ENCODE measurements at places on chromosomes 3 and 15.

DNA sequence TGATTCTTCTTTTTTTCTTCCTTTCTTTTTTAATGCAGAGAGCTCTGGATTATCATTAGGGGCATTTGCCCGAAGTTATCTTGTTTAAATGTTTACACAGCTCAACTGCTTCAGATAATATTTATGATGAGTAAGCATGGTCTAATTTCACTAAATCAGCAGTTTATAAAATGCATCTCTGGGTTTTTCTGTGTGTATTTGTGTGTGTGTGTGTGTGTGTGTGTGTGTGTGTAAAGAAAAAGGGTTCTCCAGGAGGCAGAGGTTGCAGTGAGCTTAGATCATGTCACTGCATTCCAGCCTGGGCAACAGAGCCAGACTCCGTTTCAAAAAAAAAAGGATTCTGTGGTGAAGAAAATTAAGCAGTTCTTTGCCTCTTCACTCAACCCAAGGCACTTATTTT lies 25.9 kb upstream of the TNFSF10 start:
- no peak for DNase-seq

DNA sequence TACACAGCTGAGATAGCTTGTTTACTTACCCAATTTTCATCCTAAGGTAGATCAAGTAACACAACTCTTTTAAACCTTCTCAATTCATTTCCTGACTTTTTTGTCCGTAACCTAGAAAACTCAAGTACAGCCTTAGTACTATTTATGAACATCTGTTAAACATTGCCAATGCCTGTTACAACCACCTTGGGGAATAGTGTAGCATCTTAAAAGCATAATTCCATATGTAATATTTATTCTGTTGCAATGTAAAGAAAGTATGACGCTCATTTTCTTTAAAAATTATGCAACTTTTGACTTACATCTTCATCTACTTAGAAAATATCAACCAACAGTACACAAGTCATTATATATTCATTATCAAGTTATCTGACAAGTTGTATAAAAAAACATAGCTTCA lies 54.6 kb downstream of the SUCLG2 start:
- no peak for DNase-seq

DNA sequence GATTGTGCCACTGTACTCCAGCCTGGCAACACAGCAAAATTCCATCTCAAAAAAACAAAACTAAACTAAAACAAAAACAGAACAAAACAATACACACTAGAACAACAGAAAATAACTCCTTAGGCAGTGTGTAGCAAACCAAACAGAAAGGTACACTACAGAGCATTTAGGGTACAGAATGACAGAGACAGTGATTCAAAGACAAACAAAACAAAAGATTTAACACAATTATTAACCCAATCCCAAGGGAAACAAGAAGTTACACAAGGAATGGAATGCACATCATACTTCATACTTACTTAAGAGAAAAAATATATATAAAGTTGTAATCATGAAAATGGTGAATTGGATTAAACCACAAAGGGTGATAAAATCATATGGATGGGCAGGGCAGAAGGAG lies 12.9 kb downstream of the SLC25A20 start:
- no peak for DNase-seq

GRCh38 chr3:20236603-20237002 lies 50.6 kb upstream of the SGO1 start:
- no peak for DNase-seq

DNA sequence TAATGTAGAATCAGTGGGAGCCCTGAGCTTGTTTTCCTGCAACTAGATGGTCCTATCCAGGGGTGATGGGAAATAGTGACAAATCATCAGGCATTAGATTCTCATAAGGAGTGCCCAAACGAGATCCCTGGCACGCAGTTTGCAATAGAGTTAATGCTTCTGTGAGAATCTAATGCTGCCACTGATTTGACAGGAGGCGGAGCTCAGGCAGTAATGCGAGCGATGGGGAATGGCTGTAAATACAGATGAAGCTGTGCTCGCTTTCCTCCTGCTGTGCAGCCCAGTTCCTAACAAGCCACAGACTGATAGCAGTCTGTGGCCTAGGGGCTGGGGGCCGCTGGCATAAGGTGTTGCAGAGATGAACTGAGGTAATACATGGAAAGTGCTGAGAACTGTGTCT lies 28.3 kb upstream of the TMEM42 start:
- no peak for DNase-seq

- DNase-seq: no peak
These were observed 6.3 kb downstream of the EIF4A2 start for GRCh38 chr3:186789554-186790260.

DNA sequence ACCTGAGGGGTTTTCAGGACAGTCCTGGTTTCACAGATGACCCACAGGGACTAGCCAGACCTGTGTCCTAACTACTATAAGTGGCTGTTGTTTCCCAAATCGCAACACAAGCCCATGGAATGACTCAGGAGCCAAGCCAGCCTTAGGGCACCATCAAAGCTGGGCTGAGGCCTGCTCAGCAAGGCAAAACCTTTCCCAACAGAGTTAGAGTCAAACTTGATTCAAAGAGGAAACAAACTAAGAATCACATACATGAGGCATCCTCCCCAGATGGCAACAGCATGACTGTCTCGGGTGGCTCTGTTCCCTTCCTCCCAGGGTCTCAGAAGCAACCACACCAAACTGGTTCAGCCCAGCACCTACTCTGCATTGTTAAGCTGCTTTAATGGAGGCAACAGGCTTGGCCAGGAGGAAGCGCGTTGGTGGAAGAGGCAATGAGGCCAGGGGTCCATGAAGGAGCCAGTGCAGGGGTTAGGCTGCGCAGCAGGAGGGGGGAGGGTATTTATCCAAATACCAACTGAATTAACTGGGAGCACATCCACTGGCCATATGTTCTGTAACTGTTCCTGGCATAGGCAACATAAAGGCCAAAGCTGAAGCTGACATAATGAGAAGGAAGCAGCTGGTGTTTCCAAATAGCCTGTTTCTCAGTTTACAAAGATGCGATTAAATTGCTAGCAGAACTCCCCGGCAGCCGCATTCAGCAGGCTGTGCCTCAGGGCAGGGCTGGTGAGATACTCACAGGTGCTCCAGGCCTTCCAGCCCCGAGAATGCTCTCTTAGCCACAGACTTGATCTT lies 102.4 kb downstream of the LRIG1 start:
- no peak for DNase-seq

GRCh38 chr15:70114221-70114620 lies 16.5 kb upstream of the TLE3 start:
- no peak for DNase-seq

- DNase-seq: no peak
These were observed 168.2 kb upstream of the RARB start for GRCh38 chr3:25259871-25260270.

GRCh38 chr3:196179380-196180308 lies 31.6 kb downstream of the ZDHHC19 start:
- peak; percentile 83 for DNase-seq

- DNase-seq: no peak
These were observed 96.2 kb downstream of the ALDH1A2 start for GRCh38 chr15:57969355-57969754.

GRCh38 chr3:172938788-172939187 lies 188.3 kb downstream of the ECT2 start:
- no peak for DNase-seq

DNA sequence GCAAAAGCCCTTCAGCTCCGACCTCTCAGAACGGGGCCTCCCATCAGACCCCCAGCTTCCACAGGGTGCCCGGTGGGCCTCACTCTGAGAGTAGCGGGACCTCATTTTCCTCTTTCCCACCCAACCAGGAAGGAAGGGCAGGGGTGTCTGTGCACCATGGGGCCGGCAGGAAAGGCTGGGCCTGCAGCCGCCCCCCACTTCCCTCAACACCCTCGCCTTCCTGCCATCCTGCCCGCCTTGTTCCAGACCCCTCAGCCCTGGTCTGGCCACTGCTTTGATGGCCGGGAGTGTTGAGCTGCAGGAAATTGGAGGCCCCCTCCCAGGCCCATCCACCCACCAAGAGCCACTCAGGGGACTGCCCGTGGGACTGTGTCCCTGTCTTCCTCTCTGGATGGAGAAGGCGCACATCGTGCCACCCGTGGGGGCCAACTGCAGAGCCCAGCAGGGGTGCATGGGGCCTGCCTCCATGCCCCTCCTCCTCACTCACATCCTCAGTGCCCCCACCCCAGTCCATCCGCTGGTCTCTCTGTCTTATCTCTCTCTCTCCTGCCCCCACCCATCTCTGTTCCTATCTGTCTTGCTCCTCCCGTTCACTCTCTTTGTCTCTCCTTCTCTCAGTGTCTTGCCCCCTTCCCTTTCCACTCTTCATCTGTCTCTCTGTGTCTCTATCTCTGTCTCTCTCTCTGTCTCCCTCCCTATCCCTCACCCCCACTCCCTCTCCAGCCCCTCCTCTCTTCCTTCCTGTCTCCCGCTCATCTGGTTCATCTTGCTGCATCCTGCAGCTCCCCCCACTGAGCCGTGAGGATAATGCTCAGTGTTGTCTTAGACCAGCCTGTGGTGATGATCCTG lies 1.8 kb upstream of the PLXND1 start:
- no peak for DNase-seq

- DNase-seq: no peak
These were observed 9.2 kb upstream of the TGFBR2 start for GRCh38 chr3:30597131-30597768.

DNA sequence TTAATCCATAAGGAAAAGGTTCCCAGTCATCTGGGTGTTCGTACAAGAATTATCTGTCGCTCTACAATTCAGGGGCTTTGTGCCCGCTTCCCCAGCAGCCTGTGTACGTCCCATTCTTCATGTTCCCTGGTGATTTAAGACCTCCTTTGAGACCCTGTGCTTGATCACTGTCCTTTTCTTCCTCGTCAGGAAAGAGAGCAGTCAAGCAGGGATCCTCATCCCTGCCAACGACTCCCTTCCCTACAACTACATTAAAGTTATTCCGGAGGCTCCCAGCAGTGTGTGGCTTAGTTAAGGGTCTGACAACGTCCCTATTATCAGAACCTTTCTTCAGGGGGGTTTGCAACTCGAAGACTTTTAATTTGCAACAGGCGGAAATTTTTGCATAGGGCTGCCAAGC lies 175.7 kb downstream of the FOXP1 start:
- DNase-seq: no peak

GRCh38 chr3:20344400-20344959 lies 158.5 kb upstream of the SGO1 start:
- DNase-seq: no peak

Measured in CD4-positive, alpha-beta T cell treated with Interleukin-4 for 1 hour (primary cell).